B cell (primary cell): ENCODE measurements at places on chromosomes 2 and 18. TPM values are rescaled to one million over a fixed set of nuclear protein-coding genes. Genes with fewer than 3 reads are reported as not detected.

- DNase-seq = no peak
- peaks cover 39% of the 10 kb centered on the region for H3K4me1 ChIP-seq
- no peaks in the 10 kb centered on the region for H3K36me3 ChIP-seq
- no peak overlapping the region for H3K27ac ChIP-seq
- H3K4me3 ChIP-seq = no peak overlapping the region
Observed at GRCh38 chr18:59917422-59917821, 17.6 kb downstream of the PMAIP1 start.

DNA sequence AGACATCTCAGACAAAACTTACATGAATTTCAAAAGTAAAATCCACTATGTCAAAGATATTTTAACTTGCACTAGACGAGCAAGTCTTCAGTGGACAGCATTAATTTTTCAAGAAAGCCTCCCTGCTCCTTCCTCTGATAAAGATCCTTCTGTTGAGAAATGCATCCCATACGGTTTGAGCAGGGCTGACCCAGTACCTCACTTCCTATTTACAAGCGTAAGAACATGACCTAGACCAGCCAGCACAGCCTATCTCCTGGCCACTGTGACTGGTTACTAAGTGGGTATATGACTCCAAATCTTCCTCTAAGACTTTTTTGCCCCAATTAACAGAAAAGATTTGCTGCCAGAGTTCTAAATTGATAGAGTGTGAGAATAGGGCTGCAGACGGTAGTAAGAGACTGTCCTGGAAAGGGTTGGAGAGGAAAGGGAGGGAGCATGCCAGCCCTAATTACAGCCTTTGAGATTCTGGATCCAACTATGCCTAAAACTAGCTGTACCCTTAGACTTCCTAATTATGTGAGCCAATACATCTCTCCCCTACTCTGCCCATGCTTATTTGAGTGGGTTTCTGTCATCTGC is 108.4 kb downstream of the PRELID3A start:
- H3K4me3 ChIP-seq = no peak overlapping the region
- H3K27me3 ChIP-seq = no peaks in the 10 kb centered on the region
- DNase-seq = no peak
- H3K36me3 ChIP-seq = no peaks in the 10 kb centered on the region
- no peaks in the 10 kb centered on the region for H3K4me1 ChIP-seq

RUFY4 gene
- not detected in 2 replicates for total RNA-seq

CHRND gene
- total RNA-seq = not detected in 2 replicates

GRCh38 chr2:40488927-40489677 is 37.2 kb upstream of the SLC8A1 start:
- peak overlapping the region; percentile 15 for H3K27ac ChIP-seq
- H3K27me3 ChIP-seq = no peaks in the 10 kb centered on the region
- H3K4me3 ChIP-seq = peak overlapping the region; percentile 27
